ENCODE measurements at places on chromosomes 7 and 10. TPM values are rescaled to one million over a fixed set of nuclear protein-coding genes. Genes with fewer than 3 reads are reported as not detected.

IDI2 gene
- total RNA-seq: not detected

IQUB gene
- 0.88 TPM for total RNA-seq

RPP38 gene
- total RNA-seq: 16.6 TPM

PAPSS2 gene
- 81.8 TPM for total RNA-seq

PSPH gene
- 49.9 TPM for total RNA-seq

UTF1 gene
- total RNA-seq: not detected

MACC1 gene
- 0.36 TPM for total RNA-seq

DOCK1 gene
- 106 TPM for total RNA-seq

ARHGEF35 gene
- 3.6 TPM for total RNA-seq

NCF1 gene
- total RNA-seq: under 0.01 TPM

CFAP70 gene
- total RNA-seq: 1.2 TPM

TUBB8 gene
- not detected for total RNA-seq

GJC3 gene
- not detected for total RNA-seq

IGF2BP3 gene
- total RNA-seq: 2.7 TPM

BCCIP gene
- total RNA-seq: 25.9 TPM

STOX1 gene
- total RNA-seq: 0.29 TPM

TMEM130 gene
- 1.1 TPM for total RNA-seq

MSMB gene
- total RNA-seq: not detected

EBLN1 gene
- total RNA-seq: not detected

TSPAN12 gene
- 1.8 TPM for total RNA-seq

CALHM3 gene
- not detected for total RNA-seq

FGFR2 gene
- total RNA-seq: 13.8 TPM

SLC26A4 gene
- total RNA-seq: 0.36 TPM

MYL10 gene
- not detected for total RNA-seq

ELFN1 gene
- total RNA-seq: 12.7 TPM

STRA8 gene
- total RNA-seq: not detected

CTAGE6 gene
- total RNA-seq: 0.36 TPM

PON3 gene
- 0.88 TPM for total RNA-seq

CASD1 gene
- 19.4 TPM for total RNA-seq

VGF gene
- 0.36 TPM for total RNA-seq

SPDYE16 gene
- 0.36 TPM for total RNA-seq
